Activated CD4-positive, alpha-beta T cell treated with anti-CD3 and anti-CD28 coated beads, Interleukin-2, amount 50 U/mL, for 16 hours (primary cell): ENCODE measurements at places on chromosomes 5 and 9.

- DNase-seq: no peak
Measured at GRCh38 chr5:113776168-113776567, 262.7 kb downstream of the YTHDC2 start.

- DNase-seq: no peak
Measured at GRCh38 chr9:92527832-92528521, 7.8 kb downstream of the ECM2 start.

DNA sequence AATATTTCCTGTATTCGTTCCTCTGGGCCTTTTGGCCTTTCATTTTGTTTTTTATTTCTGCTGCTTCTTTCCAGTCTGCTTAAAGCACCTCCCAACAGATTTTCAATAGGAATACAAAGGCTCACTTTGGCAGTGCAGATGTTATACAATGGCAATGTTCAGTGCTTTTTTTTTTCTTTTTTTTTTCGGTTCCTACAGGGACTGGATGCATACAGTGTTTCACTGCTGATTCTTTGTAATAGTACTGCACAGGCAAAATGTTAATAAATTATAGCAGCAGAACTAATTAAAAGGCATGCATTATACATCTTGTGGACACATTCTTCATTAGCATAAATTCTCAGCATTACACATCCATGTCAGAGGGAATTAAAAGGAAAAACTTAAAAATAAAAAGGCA is 356.6 kb upstream of the C9orf72 start:
- no peak for DNase-seq

GRCh38 chr9:126372716-126373115 is 46.1 kb downstream of the MVB12B start:
- no peak for DNase-seq

DNA sequence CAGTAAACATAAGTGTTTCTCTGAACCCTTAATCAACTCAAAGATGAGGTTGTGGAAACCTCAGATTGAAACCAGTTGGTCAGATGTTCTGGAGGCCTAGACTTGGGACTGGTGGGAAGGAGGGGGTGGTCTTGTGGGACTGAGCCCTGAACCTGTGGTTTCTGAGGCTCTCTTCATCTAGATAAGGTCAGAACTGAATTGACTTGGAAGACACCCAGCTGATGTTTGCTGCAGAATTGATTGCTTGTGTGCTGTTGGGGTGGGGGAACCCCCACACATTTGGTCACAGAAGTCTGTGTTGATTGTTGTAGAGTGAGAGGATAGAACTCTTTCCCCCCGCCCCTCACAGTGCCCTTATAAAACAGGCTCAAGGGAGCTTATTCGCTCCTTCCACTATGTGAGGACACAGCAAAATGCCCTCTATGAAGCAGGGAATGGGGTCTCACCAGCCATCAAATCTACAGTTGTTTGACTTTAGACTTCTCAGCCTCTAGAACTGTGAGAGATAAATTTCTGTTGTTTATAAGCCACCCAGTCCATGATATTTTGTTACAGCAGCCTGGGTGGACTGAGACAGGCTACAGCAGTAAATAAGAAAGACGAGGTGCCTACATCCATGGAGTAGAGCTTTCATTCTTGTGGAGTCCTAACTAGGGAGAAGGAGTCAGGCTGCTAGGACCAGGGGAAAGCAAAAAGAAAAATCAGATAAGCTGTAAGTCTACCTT is 25.7 kb upstream of the UGCG start:
- DNase-seq: peak; percentile 56

DNA sequence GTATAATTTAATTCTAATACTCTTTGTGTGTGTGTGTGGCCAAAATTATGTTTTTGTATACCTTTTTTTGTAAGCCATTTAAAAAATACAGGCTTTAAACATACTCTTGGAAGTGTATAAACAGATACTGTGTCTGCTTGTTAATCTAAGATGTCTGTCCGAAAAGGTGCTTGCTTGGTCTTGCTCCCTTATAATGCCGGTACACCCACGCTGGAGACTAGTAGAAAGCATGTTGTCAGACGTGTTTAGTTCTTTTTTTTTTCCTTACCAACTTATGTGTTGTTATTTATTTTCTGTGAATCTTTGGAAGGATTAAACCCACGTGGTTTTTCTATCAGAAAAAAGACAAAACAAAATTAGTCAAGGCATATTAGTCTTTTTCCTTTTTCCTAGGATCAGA is 9.5 kb downstream of the GAPVD1 start:
- DNase-seq: no peak

GRCh38 chr9:6441269-6441668 is 28.3 kb downstream of the UHRF2 start:
- no peak for DNase-seq

DNA sequence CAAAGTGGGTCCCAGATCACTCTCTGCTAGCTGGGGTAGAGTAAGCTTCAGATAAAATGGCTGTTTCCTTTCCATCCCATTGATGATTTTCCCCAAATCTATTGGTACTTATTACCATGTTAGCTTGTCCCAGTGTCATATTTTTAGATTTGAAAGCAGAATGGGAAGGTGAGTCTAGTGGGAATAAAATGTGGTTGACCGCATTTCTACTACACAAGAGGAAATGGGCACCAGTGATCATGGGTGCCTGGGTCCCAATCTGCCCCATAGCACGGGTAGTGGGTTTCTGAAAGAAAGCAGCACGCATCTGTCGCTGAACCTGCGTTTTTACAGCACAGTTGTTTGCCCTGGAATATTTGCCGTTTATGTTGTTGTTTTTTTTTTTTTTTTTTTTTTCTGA is 20.1 kb downstream of the DAPK1 start:
- DNase-seq: no peak

GRCh38 chr9:132729235-132729890 is 59.1 kb downstream of the GTF3C4 start:
- no peak for DNase-seq

DNA sequence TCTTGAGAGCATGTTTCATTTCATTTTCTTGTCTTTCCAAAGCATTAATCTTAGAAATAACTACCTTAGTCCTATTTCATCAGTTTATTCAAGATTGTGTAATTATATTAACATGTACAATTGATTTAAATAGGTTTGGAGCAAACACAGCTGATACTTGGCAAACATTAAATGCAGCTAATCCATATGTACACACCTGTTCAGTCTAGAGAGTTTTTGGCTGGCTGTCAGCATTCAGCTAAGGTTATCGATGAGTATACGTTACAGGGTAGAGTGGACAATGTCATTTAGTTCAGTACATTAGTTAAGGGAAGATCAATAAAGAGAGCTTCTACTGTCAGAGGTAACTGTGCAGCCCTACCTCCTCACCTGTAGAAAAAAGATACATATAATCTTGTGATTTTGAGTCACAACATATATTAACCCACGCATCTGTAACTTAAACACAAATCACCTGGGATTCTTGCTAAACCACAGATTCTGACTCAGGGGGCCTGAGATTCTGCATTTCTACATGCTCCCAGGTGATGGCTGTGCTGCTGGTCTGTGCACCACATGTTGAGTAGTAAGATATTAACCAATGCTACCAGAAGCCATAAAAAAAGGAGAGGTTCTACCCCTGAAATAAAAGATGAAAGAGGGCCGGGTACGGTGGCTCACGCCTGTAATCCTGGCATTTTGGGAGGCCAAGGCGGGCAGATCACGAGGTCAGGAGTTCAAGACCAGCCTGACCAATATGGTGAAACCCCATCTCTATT is 34.1 kb upstream of the PCA3 start:
- DNase-seq: no peak

DNA sequence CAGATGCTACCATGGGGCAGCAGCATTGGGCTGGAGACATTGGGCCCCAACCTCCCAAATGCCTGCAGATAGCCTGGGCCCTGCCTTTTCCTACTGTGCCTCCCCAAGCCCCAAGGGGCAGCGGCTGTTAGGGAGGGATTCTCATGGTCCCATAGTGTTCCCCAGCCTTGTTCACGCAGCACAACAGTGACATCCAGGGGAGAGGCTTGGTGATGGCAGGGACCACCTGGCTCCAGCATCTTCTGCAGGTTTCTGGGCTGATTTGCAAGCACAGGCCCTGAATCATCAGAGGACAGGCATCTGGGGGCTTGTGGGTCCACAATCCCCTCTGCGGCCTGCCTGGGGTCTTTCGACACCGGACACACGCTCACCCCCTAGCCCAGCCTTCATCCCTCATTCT is 354.6 kb downstream of the SLIT3 start:
- peak; percentile 22 for DNase-seq

GRCh38 chr5:5969942-5970483 is 408.3 kb downstream of the MED10 start:
- no peak for DNase-seq

DNA sequence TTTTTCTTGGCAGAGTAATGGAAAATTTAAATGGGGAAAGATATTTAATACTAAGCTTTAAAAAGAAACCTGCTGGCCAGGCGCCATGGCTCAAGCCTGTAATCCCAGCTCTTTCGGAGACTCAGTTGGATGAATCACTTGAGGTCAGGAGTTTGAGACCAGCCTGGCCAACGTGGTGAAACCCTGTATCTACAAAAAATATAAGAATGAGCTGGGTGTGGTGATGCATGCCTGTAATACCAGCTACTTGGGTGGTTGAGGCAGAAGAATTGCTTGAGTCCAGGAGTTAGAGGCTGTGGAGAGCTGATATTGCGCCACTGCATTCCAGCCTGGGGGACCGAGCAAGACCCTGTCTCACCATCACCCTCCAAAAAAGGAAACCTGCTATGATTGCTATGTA is 32.8 kb downstream of the TUT7 start:
- DNase-seq: no peak

DNA sequence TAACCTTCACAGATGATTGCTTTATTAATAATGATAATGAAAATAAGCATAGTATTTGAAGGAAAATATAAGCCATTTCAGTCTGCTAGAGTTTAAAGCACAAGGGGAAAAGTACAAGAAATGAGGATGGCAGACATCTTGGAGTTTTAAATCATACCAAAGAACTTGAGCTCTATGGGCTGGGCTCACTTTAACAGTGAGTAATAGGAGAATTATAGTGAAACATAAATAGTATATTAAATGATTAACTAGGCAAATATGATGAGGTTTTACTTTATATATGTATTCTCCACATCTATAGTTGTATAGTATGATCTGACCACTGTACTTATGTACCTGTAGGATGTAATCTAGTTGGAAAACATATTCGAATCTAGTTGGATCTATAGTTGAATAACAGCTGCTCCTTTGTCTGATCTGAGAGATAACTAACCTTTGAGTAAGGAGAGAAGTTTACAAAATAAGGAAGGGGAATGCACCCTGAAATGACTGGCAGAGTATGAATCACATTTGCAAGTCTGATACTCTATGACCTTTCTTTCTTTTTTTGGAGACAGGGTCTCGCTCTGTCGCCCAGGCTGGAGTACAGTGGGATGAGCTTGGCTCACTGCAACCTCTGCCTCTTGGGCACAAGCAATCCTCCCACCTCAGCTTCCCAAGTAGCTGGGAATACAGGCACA is 17.6 kb downstream of the MEGF9 start:
- DNase-seq: no peak

DNA sequence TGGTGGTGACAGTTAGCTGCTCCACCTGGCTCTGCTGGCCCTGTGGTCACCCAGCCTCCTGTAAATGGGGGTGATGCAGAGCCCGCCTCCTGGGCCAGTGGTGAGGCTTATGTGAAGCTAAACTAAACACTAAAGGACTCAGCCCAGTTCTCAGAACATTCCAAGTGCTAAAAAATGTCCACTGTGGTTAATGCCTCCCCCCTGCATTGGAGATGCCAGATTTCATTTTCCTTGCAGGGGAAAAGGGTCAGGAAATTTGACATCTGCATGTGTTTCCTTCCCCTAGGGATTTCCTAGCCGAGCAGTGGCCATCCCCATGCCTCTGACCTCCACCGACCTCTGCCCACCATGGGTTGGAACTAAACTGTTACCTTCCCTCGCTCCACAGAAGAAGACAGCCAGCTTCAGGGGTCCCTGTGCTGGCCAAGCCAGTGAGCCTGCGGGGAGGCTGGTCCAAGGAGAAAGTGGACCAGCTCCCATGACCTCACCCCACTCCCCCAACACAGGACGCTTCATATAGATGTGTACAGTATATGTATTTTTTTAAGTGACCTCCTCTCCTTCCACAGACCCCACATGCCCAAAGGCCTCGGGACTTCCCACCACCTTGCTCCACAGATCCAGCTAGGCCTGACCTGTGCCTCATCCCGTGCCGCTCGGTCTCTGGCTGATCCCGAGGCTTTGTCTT is 13.0 kb downstream of the CD74 start:
- DNase-seq: no peak
